Omental fat pad (tissue), 4 donors: ENCODE measurements at places on chromosomes 1 and 21. TPM values are rescaled to one million over a fixed set of nuclear protein-coding genes. Genes with fewer than 3 reads are reported as not detected.

- DNase-seq: no peak
Observed at GRCh38 chr1:115400891-115401290, 62.8 kb upstream of the NGF start.

DNA sequence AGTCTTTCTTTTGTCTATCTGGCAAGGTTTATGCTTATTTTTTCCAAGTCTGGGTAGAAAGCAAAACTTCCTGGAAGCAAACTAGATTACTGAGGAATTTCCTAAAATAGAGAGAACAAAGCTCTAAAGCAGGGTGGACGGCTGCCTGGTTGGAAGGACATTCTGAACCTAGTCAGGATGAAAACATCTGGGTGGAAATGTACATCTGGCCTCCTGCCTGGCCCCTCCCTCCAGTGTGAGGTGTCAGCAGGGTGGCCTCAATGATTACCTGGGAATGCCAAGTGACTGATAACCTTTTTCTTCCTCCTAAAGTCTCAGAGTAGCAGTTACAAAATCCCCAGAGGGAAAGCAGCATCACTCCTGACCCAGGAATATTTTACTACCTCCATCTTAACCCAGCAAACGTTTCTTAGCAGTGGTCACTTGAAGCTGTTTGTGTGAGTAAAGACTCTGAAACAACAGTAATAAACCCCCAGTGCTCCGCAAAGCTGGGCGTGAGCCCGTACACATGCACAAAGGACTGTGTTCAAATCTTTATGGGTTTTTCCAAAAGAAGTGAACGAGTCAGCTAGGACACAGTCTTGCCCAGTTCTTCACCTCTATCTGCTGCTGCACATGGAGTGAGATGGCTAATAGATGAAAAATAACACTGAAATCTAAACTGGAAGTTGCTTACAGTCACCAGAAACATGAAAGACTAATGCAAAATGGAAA, 18.9 kb downstream of the ANGPTL7 start:
- no peak for DNase-seq

DNA sequence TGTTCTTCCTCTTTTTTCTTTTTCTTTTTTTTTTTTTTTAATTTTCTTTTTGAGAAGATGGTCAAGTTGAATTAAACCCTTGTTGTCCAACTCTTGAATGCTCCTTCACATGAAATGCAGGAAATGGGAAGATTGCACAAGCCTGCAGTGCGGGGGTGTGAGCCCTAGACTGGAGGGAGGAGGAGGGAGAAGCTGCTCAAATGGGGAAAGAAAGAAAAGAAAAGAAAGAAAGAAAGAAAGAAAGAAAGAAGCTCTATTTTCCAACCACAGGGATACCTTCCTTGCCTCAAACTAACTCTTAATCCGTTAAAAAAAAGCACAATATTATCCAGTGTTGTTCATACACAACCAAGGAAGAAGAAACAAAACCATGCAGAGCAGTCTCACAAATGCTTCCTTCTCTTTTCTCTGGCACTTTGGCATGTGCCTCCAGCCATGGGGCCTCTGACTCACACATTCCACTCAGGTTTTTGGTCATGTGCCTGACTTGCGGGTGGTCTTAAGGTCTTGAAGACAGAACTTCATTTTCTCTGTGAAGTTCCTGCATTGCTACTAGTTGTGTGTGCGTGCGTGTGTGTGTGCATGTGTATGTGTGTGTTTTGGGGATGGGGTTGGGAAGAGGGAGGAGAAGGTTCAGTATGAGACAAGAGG, 276.1 kb downstream of the RPS6KC1 start:
- DNase-seq: no peak

- no peak for DNase-seq
Observed at GRCh38 chr21:38660333-38661196, 145.2 kb upstream of the ETS2 start.

DNA sequence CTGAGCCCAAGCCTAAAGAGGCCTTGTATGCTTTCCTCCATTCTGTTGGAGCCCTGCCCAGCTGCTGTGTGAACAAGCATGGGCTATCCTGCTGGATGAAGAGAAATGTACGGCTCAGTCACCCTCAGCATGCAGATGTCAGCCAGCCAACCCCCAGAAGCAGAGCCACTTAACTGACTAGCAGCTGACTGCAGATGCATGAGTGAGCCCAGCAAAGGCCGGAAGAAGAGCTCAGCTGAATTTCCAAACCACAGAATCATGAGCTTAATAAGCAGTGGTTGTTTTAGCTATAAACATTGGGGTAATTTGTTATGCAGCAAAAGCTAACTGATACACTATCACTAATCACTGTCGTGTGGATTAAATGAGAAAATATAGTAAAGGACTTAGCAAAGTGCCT, 39.0 kb downstream of the FOXO6 start:
- DNase-seq: no peak

- DNase-seq: no peak
Observed at GRCh38 chr1:94036730-94037129, 84.2 kb downstream of the ABCA4 start.

GRCh38 chr1:5711079-5711478, 281.1 kb downstream of the NPHP4 start:
- DNase-seq: no peak

Gene KCNT2
- total RNA-seq: 10.7 TPM

Gene SYNC
- total RNA-seq: 27.4 TPM

Gene OR2L3
- not detected for total RNA-seq

Gene RBM8A
- 189 TPM for total RNA-seq
